ENCODE measurements at places on chromosomes 6 and 20.

- DNase-seq = no peak
Measured at GRCh38 chr6:94956910-94957309, 620.4 kb upstream of the MANEA start.

- no peak for DNase-seq
Measured at GRCh38 chr20:34074101-34074760, 37.8 kb downstream of the EIF2S2 start.

GRCh38 chr6:11043961-11044711, at the start of gene ELOVL2:
ELOVL2 (minus strand) TSS chr6:11044305; CDS start chr6:11044230, 75 bp downstream.
- peak; percentile 64 for DNase-seq

GRCh38 chr6:34374069-34374468, 18.4 kb downstream of the NUDT3 start:
- DNase-seq = no peak

DNA sequence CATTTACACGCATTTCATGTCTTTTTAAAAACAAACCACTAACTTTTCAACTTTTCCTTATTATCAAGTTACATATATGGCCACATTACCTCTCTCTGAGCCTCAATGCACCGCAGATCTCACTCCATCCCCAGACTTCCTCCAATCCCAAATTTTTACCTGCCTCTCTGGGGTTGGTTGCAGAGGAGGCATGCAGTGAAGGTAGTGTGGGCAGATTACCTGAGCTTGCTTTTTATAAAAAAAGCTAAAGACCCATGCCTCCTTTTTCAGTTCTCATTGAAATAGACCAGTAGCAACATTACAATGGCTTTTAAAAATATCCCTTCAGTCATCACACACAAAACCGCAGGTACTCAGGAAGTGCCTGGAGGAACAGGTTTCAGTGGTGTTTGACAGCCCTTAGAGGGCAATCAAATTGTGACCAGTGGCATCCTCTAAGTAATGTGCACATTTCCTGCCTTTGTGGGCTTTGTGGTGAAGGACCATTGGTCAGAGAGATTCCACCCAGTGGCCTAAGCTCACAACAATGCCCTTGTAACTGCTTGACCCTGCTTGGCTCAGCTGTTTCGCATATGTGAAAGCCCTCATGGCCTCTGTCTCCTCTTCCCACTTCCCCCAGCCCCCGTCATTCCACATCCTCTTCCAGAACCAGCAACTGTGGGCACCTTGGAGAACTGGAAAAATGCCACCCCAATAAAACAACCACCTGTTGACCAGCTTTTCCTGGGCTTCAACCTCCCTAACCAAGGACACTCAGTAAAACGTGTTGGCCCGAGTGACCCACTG, 30.2 kb upstream of the IL17A start:
- DNase-seq = no peak

DNA sequence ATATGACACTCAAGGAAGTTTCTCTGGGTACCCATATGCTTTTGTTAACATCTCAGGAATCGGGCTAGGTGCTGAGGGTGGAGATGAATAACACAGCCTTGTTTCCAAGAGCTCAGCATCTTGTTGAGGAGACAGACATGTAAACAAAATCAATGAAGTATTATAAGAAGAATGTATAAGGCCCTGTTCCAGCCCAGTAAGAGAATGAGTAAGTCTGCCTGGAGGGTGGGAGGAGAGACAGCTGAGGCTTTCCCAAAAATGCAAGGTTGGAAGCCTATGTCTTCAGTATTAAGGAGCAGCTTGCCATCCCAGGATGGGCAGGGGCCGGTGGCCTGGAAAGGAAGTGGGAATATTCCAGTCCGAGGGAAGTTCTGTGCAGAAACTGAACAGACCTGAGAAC, 615.3 kb upstream of the BTBD3 start:
- peak; percentile 8 for DNase-seq

DNA sequence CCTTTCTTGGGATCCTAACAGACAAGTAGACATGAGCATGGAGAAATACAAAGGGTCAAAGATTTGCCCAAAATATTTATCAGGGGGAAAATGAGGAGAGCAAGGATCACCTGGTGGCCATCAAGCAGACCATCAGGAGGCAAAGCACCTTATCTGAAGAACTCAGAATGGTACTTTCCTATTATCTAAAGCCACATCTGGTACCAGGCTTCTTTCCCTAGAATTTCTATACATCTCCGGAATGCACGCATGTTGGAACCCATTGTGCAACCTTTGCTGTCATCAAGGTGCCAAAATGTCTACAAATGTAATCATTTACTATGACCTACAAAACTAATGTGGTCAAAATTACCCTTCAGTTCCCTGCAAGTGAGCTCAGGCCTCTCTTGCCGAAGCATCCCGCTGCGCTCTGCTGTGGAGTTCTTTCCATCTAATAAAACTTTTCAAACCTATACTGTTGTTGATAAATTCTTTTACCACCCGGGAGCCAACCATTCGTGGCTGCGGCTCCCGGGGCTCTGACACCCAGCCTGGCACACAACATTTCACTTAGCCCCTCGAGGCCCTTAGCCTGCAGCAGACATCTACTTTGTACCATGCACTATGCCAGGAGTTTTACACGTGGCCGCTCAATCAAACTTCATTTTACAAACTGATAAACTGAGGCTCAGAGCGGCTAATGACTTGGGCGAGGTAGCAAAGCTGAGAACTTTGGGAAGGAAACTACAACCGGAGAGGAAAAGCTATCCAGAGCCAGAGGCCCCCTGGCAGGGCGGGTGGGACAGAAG, 3.8 kb upstream of the CPXM1 start:
- no peak for DNase-seq

DNA sequence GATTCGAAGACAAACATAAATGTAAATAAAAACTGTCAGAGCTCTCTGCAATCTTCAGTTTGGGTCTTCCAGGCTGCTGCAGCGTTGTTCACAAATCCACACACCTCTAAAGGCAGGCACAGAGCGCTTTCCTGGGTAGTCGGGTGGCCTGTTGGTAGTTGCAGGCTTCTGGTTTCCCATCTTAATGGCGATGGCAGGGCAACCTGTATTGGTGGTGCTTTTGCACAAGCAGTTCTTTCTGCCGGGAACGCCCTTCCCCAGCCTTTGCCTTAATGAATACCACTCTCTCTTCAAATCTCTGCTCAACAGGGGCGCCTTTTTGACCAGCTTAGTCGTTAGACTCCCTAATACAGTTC, 723 bp upstream of the IFT52 start:
- DNase-seq = no peak
